ENCODE measurements at places on chromosomes 7 and 10.

DNA sequence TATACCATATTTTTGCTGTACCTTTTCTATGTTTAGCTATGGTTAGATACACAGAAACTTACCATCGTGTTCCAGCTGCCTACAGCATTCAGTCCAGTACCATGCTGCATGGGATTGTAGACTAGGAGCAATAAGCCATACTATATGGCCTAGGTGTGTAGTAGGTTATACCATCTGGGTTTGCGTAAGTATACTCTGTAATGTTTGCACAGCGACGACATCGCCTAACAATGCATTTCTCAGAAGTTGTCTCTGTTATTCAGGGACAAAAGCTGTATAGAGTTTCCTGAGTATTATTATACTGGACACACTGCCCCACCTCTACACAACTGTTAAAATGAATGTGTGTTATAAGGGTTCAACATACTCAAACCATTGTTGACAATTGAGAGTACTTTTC, 93.8 kb upstream of the MKI67 start:
- no peak for DNase-seq

GRCh38 chr10:132570771-132571649, 33.4 kb downstream of the INPP5A start:
- DNase-seq, result no peak

DNA sequence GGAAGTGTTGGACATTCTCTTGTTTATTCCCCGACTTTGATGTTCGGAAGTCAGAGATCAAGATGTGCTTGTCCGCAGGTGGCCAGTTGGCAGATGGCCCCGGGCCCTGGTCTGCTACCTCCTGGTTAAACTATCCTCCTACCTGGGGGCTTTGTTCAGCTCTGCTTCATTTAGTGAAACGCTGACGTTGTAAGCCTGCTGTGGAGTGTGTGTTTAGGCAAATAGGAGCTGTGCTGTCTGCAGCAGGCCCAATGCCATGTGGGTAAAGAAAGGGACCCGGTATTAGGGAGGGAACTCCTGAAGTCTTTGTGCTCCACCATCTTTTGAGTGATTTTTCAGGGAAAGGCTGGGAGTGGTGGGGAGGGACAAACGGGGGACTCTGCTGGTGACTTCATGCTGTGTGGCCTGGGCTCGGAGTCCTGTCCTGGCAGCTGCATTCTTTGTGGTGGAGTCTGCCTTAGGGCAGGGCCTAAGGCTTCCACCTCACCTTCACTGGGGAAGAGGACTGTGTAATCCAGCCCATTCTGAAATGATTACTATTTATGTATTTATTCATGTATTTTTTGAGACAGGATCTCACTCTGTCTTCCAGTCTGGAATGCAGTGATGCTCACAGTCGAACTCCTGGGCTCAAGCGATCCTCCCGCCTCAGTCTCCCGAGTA, 171.1 kb upstream of the KLF6 start:
- DNase-seq, result no peak

GRCh38 chr7:44074349-44074695, 8.0 kb downstream of the POLM start:
- no peak for DNase-seq

DNA sequence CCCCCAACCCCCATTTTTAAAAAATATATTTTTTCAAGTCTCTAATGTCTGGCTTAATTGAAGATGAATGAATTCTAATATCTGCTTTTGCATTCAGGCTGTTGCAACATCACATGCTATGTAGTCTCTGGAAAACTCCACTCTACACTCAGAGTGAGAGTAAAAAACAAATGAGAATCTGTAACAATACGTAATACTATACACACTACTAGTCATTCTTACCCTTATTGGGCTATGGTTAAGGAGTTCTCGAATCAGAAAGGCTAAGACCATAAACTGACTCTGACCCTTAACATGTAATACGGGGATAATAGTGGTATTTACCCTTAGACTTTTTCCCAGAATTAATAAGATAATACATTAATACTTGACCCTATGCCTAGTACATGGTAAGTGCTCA, 42.9 kb upstream of the TMEM168 start:
- no peak for DNase-seq

GRCh38 chr10:22629852-22630233, 84.5 kb downstream of the PIP4K2A start:
- DNase-seq, result no peak
